NCI-H1436 (cell line): ENCODE measurements at places on chromosomes 13 and 19.

- DNase-seq = no peak
Observed at GRCh38 chr19:615619-616018, 17.7 kb downstream of the POLRMT start.

DNA sequence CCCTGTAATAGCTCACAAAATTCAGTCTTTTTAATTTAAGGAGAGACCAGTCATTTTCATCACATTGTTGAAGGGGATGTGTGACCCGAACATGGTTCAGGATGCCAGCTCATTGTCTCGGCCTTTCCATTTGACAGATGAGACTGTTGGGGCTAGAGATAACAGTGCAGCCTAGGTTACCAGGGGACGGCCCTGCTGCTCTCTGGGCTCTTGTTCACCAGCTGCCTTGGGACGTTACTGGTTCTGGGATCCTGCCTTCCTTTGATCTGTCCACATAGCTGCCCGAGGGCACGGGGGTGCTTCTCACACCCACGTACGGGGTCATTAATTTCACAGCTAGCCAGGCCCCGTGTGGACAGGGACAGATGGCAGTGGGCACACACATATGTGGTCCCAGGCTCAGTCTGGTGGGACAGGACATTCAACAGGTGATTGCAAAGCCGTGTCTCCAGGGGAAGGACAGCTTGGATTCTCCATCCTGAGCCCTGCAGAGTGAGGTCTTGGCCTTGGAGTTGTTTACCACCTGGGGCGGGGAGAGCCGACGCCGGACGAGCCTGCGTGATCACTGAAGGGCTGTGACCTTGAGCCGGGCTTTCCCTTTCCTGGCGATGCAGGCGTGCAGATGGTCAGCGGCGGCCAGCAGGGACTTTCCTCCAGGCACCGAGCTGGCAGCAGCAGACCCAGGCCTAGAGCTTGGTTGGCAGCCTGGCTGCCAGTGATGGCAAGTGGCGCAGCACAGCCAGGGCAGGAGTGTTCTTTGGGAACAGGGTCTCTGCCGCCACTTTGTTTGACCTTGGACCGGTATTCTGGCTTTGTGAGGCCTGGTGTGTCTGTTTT lies 26.7 kb upstream of the NPAS1 start:
- DNase-seq = no peak

DNA sequence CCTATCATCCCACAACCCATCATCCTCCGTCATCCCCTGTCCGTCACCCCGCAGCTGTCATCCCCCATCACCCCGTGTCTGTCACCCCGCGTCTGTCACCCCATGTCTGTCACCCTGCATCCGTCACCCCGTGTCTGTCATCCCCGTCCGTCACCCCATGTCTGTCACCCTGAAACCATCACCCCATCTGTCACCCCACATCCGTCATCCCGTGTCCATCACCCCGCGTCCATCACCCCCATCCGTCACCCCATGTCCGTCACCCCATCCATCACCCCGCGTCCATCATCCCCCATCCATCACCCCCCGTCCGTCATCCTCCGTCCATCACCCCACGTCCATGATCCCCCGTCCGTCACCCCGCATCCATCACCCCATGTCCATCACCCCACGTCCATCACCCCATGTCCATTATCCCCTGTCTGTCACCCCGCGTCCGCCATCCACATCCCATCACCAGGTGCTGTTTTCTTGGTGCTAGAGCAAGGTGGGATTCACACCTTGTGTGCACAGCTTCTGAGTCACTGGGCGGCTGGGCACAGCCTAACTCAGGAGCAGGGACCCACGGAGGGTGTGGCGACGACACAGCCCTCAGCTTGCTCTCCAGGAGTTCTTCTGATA lies 24.2 kb downstream of the RASA3 start:
- no peak for DNase-seq

- no peak for DNase-seq
Observed at GRCh38 chr19:21117041-21117907, 24.6 kb upstream of the ZNF431 start.

GRCh38 chr13:21076253-21076652 lies 14.9 kb upstream of the LATS2 start:
- no peak for DNase-seq

- no peak for DNase-seq
Observed at GRCh38 chr13:110766671-110767430, 53.4 kb downstream of the ING1 start.

DNA sequence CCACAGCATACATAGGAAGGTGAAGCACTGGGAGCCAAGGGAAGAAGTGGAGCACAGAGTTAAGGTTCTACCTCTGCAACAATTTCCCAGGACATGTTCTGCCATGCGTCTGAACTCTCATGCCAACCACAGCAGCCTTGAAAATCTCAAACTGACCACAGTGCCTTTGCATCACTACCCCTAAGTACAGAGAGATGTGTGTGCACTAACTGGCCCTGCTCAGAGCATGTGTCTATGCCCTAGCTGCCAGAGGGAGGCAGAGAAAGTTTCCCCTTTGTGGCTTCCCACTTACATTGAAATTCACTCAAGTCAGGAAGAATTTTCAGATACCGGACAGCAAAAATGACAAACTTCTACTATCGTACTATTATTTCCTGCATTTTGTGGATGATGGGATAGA lies 26.8 kb upstream of the WDFY2 start:
- no peak for DNase-seq

GRCh38 chr19:1471515-1472160 lies 7.4 kb downstream of the C19orf25 start:
- no peak for DNase-seq

GRCh38 chr19:48121909-48122371 lies 11.3 kb upstream of the PLA2G4C start:
- DNase-seq = no peak

GRCh38 chr13:79740991-79741390 lies 260.0 kb downstream of the NDFIP2 start:
- no peak for DNase-seq

GRCh38 chr19:39745643-39746042 lies 7.8 kb upstream of the CLC start:
- DNase-seq = no peak

DNA sequence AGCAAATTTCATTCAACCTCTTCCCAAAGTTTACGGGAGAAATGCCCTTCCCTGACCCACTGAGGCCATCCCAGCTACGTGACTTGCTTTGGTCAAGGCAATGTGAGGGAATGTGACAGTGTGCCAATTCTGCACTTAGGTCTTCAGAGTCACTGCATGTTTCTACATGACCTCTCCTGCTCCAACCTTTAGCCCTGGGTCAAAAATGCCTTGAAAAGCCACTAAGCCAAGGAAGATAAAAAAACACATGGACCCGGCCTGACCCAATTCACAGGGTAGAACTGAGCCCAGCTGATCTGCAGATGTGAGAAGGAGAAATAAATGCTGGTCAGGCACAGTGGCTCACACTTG lies 30.0 kb downstream of the ZNRF4 start:
- no peak for DNase-seq

- DNase-seq = no peak
Observed at GRCh38 chr19:31378404-31378803, 29.2 kb upstream of the TSHZ3 start.

GRCh38 chr13:97743938-97744337 lies 209.5 kb upstream of the IPO5 start:
- DNase-seq = no peak

DNA sequence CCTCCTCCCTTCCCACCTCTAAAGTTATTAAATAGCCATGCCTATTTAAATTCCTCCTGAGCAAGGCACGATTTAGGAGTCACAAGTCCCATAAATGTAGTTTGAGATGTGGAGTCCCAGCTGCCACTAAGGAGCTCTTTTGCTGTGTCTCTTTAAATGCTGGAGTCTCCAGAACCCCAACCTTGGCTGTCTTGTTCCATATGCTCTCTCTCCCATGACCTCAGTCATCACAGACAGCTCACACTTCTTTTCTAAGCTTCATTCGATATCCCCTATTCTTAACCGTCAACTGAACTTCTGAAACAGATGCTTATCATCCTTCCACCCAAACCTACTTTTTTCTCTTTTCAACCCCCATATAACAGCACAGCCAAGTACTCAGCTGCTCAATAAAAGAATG lies 197.1 kb downstream of the VWA8 start:
- DNase-seq = no peak
